T-helper 17 cell (primary cell): ENCODE measurements at places on chromosomes 5 and 9.

DNA sequence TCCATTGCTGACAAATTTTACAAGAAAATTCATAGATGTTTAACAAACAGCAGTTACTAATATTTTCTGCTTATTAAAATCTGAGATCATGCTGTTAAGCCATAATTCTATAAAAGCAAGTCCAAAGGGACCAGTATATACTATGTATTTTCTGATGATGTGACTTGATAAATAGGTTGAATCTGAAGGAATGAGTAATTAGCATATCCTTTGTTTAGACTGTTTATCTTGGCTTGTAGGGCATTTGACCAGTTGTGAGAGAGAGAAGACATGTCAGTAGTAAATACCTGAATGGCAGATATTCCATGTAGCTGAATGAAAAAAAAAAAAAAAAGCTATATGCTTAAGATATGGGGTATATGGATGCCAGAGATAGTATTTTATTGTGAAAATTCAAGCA lies 14.6 kb downstream of the CPEB4 start:
- H3K27me3 ChIP-seq: no peaks in the 10 kb centered on the region
- H3K4me3 ChIP-seq: no peak overlapping the region
- H3K36me3 ChIP-seq: no peaks in the 10 kb centered on the region
- no peak for DNase-seq

GRCh38 chr9:130927995-130928900 lies 10.8 kb downstream of the FIBCD1 start:
- no peak for DNase-seq
- H3K27me3 ChIP-seq: peaks cover 41% of the 10 kb centered on the region
- peaks cover 9% of the 10 kb centered on the region for H3K4me1 ChIP-seq
- no peak overlapping the region for H3K27ac ChIP-seq

DNA sequence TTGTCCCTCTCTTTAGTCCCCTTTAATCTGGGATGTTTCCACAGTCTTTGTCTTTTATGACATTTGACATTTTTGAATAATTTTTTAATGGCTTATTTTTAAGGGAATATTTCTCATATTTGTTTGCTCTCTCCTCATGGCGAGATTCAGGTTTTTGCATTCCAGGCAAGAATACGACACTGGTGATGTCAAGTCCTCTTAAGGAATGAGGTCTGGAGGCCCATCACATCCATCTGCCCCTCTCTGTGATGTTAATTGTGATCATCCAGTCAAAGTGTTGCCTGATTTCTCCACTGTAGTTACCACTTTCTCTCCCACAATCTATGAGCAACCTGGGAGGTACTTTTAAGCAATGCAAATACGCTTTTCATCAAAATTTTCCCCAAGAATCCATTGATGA lies 193.2 kb downstream of the MAST4 start:
- peaks cover 15% of the 10 kb centered on the region for H3K27me3 ChIP-seq
- no peaks in the 10 kb centered on the region for H3K36me3 ChIP-seq
- H3K4me1 ChIP-seq: no peaks in the 10 kb centered on the region

- no peak overlapping the region for H3K27ac ChIP-seq
- no peaks in the 10 kb centered on the region for H3K36me3 ChIP-seq
- H3K4me3 ChIP-seq: no peak overlapping the region
- DNase-seq: no peak
- H3K27me3 ChIP-seq: no peaks in the 10 kb centered on the region
- no peaks in the 10 kb centered on the region for H3K4me1 ChIP-seq
These were observed 546.8 kb upstream of the ZNF608 start for GRCh38 chr5:125293223-125293622.

DNA sequence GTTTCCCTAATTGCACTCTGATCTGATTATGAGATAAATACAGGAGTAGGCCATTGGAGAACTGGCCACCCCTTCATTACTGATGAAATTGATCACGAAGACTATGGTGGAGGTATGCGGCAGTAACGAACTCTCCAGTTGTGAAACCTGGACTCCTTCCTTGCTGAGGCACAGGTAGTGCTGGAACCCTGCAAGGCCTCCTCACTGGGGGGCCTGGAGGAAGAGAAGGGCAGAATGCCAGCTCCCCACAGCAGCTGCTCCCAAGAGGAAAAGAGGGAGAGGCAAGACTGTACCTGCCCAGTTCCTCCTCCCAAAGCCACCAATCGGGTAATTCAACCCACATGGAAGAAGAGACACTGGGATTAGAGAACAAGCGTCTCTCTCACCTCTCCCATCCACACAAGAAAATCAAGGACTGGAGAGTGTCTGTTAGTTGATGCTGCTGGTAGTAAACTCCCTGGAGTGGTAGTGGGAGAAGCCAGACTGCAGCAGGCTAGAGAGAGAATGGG lies 19.1 kb upstream of the TRIO start:
- no peak overlapping the region for H3K27ac ChIP-seq
- no peaks in the 10 kb centered on the region for H3K4me1 ChIP-seq
- H3K36me3 ChIP-seq: no peaks in the 10 kb centered on the region
- peaks cover 14% of the 10 kb centered on the region for H3K27me3 ChIP-seq

DNA sequence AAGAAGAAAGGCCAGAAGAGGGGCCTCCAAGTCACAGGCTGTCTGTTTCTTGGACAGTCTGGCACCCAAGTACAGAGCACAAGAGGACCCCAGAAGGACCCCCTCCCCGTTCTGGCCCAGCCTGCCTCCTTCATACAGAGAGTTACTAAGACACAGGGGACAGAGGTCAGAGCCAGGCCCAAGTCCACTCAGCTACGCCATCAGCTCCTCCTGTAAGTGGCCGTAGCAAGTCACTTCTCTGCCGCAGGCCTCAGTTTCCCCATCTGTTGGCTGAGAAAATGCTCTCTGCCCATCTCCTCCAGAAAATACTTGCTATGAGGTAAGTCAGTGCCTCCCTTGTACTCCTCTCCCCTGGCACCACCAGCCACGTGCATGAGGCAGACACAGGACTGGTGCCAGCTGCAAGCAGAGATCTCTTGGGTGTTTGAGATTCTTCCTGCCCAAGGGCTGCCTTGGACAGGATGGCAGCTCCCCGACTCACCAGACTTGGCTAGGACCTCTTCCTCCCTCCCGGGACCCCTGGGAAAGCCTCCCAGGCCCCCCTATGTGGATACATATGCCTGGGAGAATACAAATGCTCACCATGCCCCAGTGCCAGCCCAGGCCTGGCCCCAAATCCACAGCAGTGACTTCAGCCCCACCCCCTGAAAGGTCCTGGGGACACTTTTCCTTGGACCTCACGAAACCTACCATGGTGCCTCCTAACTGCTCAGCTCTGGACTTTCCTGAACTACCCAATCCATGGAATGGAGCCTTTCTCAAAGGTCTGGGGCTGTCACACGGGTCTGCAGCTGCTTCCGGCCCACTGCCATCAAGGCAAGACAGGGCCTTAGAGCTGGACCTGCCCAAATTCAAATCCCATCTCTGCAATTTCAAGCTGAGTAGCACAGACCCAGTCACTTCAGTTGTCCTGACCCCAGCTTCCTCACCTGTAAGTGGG lies 5.1 kb downstream of the EEIG1 start:
- H3K4me1 ChIP-seq: peaks cover 59% of the 10 kb centered on the region
- peak overlapping the region; percentile 97 for H3K4me3 ChIP-seq
- H3K36me3 ChIP-seq: peaks cover 7% of the 10 kb centered on the region
- no peaks in the 10 kb centered on the region for H3K27me3 ChIP-seq

- no peaks in the 10 kb centered on the region for H3K27me3 ChIP-seq
- DNase-seq: no peak
- no peak overlapping the region for H3K4me3 ChIP-seq
- no peak overlapping the region for H3K27ac ChIP-seq
- H3K36me3 ChIP-seq: no peaks in the 10 kb centered on the region
- H3K4me1 ChIP-seq: no peaks in the 10 kb centered on the region
These were observed 302.1 kb downstream of the CSNK1G3 start for GRCh38 chr5:123813937-123814624.

DNA sequence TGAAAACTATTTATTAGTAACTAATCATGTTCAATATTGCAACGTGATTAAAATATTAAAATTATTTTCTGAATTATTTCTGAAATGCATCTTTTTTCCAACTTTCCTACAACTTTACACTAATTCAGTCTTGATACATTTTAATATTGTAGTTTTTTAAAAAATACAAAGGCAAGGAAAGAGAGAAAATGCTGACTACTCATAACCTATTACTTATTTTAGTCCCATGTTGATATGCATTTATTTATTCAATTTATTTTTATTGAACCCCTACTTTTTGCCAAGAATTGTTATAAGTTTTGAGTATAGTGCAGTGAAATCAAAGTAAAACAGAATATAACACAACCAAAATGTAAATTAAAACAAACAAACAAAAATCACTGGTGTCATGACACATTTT lies 978.2 kb downstream of the CDH9 start:
- H3K27ac ChIP-seq: no peak overlapping the region
- no peak overlapping the region for H3K4me3 ChIP-seq
- no peaks in the 10 kb centered on the region for H3K36me3 ChIP-seq
- no peak for DNase-seq
- no peaks in the 10 kb centered on the region for H3K4me1 ChIP-seq

- H3K4me3 ChIP-seq: peak overlapping the region; percentile 89
- no peaks in the 10 kb centered on the region for H3K27me3 ChIP-seq
- DNase-seq: no peak
- H3K27ac ChIP-seq: peak overlapping the region; percentile 99
These were observed 28.4 kb upstream of the SSBP2 start for GRCh38 chr5:81779125-81779915.

DNA sequence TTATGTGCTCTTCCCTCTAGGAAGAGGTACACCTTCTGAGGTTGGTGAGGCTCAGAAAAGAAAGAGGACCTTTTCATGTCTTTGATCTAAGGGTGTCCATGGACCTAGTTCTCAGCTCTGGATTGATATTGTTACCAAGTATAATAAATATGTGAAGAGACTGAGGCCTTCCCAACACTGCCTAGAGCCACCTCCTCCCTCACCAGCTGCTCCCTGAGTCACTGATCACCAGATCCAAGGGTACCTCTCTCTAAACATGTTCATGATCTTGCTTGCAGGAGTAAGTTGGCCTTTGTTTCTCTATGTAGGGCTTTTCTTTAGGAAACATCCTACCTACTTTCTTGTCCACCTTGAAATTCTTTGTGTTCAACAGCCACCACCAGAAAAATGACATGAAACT lies 218.8 kb upstream of the ADRA1B start:
- no peaks in the 10 kb centered on the region for H3K36me3 ChIP-seq
- H3K27me3 ChIP-seq: peaks cover 17% of the 10 kb centered on the region
- H3K4me1 ChIP-seq: no peaks in the 10 kb centered on the region

- peak; percentile 23 for DNase-seq
- H3K4me1 ChIP-seq: peaks cover 6% of the 10 kb centered on the region
- H3K36me3 ChIP-seq: no peaks in the 10 kb centered on the region
- no peaks in the 10 kb centered on the region for H3K27me3 ChIP-seq
These were observed 666 bp downstream of the PPARGC1B start for GRCh38 chr5:149730620-149731331.

DNA sequence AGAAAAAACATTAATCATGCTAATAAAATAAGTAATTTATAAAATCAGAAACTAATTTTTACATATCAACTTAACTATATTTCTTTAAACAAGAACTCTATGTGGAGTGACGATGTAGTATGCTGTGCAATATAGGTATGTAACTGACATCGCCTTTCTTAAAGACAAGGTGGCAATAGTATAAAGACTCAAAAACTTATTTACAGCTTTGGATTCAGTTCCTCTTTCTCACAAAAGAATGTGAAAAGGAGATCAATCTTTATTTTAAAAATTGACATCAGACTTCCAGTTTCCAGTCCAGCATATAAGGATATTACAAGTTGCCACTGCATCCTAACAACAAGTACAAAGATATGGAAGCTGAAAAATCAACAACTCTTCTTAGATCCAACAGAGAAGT lies 260.3 kb downstream of the TRIM36 start:
- no peaks in the 10 kb centered on the region for H3K4me1 ChIP-seq
- H3K27ac ChIP-seq: no peak overlapping the region
- no peak for DNase-seq
- H3K36me3 ChIP-seq: no peaks in the 10 kb centered on the region

GRCh38 chr9:22065431-22066200 lies 56.5 kb upstream of the CDKN2B start:
- H3K27me3 ChIP-seq: no peaks in the 10 kb centered on the region
- H3K4me3 ChIP-seq: no peak overlapping the region
- H3K36me3 ChIP-seq: peaks cover 2% of the 10 kb centered on the region
- no peak for DNase-seq
- peak overlapping the region; percentile 44 for H3K27ac ChIP-seq

- H3K4me3 ChIP-seq: peak overlapping the region; percentile 46
- no peak for DNase-seq
- H3K27ac ChIP-seq: peak overlapping the region; percentile 45
- no peaks in the 10 kb centered on the region for H3K27me3 ChIP-seq
- peaks cover 34% of the 10 kb centered on the region for H3K4me1 ChIP-seq
- H3K36me3 ChIP-seq: peaks cover 3% of the 10 kb centered on the region
These were observed 10.5 kb downstream of the CDHR2 start for GRCh38 chr5:176559683-176560082.
